ENCODE measurements at places on chromosomes 2 and 18.

DNA sequence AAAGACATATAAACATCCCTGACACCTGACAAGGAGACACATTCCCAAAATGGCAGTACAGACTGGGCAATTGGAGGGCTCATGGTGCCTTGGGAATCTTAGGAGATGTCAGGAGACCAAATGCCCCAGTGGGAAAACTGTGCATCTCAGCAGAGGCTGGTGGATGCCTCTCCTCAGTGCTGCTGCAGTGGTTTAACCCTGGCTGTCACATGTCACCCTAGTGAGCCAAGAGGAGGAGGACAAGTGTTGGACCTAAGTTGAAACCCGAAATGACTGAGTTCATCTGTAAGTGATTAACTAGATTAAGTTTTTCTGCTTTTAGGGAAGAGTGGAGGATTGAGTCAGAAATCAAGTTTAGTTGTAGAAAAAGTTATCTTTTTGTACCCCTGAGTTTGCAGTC, 5.2 kb upstream of the NAGK start:
- DNase-seq: no peak

- no peak for DNase-seq
Measured at GRCh38 chr18:14029512-14029911, 102.7 kb downstream of the ZNF519 start.

DNA sequence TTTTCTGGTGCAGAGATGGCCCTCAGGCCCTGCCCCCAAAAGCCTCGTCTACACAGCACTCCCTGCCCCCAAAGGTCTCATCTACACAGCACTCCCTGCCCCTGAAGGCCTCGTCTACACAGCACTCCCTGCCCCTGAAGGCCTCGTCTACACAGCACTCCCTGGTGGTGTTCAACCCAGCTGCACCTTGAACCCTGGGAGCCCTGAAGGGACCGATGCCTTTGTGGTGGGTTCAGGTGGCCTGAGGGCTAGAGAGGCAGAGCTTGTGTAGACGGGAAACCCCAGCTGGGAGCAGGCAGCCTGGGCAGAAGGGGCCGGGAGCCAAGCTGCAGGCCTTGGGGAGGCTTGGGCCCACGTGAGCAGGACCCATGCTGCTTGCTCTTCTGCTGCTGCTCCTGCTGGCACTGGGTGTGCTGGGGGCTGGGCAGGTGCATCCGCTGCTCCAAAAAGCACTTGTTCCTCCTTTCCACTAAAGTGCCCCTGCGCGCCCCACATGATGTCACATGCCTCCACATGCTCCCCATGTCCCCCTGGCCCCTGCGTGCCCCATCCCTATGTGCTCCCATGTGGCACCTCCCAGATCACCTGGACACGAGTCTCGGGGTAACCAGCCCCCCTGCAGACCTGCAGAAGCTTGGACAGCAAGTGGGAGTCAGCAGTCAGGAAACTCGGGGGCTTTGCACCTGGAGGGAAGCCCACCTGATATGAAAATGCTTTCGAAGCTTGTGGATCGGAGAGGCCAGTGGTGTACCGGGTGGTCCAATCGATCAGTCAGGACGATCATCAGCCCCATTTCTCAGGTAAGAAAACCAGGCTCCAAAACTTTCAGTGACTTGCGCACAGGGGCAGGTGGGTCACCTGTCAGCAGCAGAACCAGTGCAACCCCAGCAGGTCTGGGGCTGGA, 94.9 kb upstream of the CTDP1 start:
- DNase-seq: no peak

- DNase-seq: no peak
Measured at GRCh38 chr2:239559417-239560261, 158.8 kb upstream of the HDAC4 start.

DNA sequence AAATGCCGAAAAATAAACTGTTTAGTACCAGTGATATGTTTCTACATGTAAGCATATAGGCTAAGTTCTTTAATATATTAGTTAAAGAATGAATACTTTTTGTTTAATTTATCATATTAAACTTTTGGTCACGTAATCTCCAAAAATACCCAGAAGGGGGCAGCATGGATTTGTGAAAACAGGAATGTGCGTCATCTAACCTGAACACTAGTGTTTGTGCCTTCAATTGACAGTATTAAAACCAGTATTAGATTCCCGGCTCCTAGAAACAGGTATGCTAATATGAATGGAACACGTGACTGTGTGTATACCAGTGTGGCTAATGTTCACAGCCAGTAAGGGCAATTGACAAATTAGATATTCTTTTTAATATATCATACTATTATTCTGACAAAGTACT, 51.8 kb downstream of the WDR7 start:
- no peak for DNase-seq

GRCh38 chr2:207688597-207688996, 22.8 kb upstream of the CCNYL1 start:
- no peak for DNase-seq

GRCh38 chr2:171703574-171704347, 16.5 kb downstream of the DYNC1I2 start:
- no peak for DNase-seq

GRCh38 chr2:43146083-43146482, 80.3 kb downstream of the ZFP36L2 start:
- DNase-seq: no peak

- DNase-seq: peak; percentile 30
Measured at GRCh38 chr2:43576981-43577892, 18.6 kb downstream of the THADA start.

DNA sequence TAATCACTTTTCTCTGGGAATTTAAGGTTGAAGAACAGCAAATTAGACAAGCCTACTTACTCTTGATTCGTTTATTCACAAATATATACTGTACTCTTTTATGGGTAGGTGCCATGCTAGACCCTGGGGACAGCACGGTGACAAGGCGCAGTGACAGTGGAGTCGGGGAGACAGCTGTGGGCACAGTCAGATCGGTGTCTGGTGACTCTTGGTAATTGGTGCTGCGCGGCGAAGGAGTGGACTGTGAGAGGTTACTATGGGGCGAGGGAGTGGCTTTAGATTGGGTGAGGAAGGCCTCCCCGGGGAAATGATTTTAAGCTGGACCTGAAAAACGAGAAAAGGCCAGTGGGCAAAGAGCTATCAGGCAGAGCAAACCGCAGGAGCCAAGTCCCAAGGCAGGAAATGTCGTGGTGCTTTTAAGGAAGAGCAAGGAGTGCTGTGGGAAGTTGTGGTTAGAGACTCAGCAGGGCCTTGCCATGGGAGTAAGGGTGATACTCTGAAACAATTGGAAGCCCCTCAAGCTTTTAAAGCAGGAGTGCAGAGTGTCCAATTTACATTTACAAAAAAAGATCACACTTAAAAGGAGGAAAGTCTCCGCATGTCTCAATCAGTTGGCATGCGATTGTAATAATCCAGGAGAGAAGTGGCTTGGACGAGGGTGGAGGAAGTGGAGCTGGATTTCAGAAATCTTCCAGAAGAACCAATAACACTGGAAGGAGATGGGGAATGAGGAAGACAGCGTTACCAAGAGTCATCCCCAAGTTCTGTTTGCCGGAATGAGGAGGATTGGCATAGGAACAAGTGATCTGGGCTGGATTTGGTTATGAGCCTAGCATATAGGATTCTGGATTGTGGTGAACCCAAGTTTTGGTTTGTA, 36.1 kb upstream of the TXNDC2 start:
- peak; percentile 46 for DNase-seq

DNA sequence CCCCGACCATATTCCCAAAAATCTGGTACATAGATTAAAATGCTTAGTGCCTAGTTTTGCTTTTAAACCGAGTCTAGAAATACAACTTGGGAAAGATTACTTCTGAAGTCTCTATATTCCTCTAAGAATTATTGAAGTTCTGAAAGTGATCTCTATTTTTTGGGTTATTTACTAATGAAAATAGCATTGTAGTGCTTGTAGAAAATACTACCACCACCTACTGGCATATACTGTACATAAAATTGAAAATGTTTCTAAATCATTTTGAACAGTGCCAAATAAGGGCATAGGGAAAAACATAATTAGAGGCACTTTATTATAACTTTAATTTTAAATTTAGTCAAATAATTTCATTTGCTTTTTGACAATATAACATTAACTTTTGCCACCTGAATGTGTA, 1399.6 kb upstream of the ZEB2 start:
- DNase-seq: no peak

- DNase-seq: no peak
Measured at GRCh38 chr2:216092646-216093045, 10.9 kb downstream of the TMEM169 start.

DNA sequence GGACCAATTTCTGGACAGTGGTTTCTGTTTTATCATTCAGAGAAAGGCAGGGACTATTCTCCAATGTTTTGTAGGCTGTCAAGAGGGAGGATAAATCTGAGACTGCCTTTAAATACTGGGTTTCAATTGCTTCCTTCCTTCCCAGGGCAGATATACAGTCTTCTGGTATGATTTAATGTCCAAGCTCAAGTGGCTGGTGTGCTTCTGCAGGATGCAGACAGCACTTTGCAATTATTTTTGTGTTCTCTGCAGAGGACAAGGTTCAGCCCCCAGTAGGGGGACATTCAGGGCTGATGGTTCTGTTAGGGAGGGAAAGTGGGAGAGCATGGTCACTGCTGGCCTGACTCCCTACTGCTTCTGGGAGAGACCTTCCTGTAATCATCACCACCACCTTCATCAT, 4.6 kb upstream of the BOD1L2 start:
- DNase-seq: no peak

DNA sequence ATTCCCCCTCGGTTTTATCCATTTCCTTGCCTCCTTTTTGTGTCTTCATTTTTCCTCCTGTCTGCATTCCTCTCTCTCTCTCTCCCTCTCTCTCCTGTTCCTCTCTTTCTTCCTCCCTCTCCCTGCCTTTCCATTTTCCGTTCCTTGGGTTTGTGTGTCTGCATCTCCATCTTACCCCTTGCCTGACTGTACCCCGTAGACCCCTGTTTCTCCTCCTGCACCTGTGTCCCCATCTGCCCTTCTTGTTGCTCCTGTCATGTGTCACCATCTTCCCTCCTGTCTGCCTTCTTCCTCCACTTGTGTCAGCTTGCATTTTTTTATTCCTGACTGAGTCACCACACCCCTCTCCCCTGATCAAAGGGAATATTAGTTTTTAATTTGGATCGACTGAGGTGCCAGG, 1.8 kb downstream of the CDK5R2 start:
- no peak for DNase-seq

GRCh38 chr2:26925100-26925791, 45.2 kb upstream of the MAPRE3 start:
- DNase-seq: no peak

DNA sequence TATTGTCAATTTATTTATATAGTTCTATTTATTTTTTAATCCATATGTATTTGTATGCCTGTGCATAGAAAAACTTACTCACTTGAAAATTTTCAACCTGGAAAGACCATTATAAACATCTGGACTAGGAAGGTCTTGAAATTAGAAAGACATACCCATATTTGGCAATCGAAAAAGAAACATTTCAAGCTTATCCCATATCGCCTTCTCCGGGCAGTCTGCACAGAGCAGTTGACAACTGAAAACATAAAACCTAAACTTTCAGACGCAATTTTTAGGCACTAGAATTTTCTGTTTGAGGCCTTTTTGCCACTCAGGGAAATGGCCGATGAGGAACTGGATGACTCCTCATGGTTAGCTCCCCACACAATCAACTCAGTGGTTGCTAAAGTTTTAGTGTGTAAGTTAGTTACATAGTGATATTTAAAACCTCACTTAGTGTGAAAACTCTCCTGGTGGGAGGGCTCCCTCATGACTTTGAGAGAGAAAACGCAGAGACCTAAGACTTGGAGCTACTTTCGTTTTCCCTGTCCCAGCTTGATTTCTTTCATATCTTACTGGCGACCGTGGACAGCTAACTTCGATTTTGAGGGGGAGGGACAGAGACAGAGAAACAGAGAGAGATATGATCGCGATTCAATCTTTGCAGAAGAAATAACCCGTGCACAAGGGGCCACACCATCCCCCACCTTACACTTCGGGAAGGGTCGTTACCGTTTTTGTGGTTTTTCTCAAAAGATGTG, 3.2 kb upstream of the HOXD12 start:
- DNase-seq: no peak

- no peak for DNase-seq
Measured at GRCh38 chr2:181243319-181243718, 213.9 kb upstream of the ITGA4 start.

DNA sequence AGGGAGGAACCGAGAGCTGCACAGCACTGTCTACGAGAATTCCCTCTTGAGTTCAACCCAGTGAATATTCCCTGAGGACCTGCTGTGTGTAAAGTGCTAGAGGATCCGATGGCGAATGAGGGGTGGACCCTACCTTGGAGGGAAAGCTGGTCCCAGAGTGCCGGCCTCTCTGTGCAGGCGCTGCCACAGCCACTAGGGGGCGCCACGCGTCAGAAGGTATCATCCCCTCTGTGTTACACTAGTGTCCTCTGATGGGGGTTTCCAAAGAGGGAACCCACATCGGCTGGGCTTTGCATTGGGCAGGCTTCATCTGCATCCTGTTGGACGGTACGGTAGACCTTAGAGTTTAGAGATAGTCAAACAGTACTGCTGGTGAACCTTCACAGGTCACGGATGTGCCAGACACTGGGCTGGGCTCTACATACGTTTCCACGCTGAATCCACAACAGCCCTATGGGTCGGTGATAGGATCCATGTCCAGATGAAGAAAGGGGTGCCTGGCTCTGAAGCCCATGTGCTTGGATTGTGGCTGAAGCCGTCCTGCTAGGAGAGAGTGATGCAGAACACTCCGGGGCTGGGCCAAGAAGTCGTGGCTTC, 39.0 kb downstream of the COA5 start:
- DNase-seq: peak; percentile 45

GRCh38 chr18:1544016-1544415, 639.3 kb downstream of the ADCYAP1 start:
- no peak for DNase-seq

DNA sequence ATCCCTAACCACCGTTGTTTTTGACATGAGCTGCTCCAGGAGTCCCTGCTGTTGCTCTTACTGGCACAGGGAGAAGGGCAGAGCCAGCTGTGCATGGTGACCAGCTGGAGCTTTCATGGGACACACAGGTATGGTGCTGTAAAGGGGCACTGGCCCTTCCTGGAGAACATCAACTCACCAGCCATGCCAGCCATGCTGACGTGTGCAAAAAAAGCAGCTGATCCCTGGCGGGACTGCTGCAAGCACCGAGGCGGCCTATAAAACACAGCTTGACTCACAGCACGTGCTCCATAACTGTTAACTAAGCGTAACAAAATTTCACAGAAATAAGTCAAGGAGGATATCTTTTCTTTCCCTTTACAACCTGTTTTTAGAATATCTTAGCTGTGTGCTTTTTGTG, 165.1 kb downstream of the TMEM163 start:
- DNase-seq: no peak

DNA sequence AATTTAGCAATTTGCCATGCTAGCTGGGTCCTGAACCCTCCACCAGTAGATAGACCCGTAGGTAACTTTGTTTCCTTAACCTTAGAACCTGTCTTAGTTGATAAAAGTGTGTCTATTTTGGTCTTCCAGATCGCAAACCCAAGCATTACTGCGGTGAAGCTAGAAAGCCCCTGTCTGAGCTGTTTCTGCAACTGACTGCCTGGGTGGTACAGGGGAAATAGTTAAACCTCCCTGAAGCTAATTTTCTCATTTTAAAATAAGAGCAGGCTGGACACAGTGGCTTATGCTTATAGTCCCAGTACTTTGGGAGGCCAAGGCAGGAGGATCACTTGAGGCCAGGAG, 101.7 kb upstream of the MSH2 start:
- no peak for DNase-seq

Data from CD4-positive, alpha-beta T cell treated with Interferon gamma for 1 hour (primary cell).